ENCODE measurements at places on chromosomes 3 and 15. TPM values are rescaled to one million over a fixed set of nuclear protein-coding genes. Genes with fewer than 3 reads are reported as not detected.
A peak's percentile ranks its signal among the peaks of the same experiment; 100 is the strongest.

DNA sequence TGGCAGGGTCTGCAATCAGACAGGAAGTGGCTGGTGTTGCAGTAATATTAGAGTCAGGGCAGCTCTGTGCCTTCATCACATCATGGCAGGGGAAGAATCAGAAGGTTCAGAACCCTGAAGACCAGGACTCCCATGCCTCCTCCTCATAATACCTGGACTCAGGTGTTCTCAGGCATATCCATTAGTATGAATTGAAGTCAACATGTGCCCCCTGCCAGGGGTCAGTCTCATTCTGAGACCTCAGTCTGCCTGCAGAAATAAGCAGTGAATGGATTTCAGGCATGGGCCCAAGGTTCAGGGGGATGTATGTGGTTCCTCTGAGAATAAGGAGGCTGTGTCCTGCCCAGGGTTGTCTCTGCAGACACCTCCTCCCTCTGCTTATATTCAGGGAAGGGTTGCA is 74.2 kb downstream of the SPSB4 start:
- DNase-seq: no peak

- no peak for DNase-seq
These were observed 682.8 kb upstream of the NR2F2 start for GRCh38 chr15:95647531-95648277.

The GPR87 gene
- not detected for total RNA-seq

- DNase-seq: no peak
These were observed 33.2 kb upstream of the ZFAND6 start for GRCh38 chr15:80026310-80026709.

The ANKRD63 gene
- total RNA-seq: not detected

GRCh38 chr15:52039925-52040781 is 21.1 kb downstream of the MAPK6 start:
- no peak for DNase-seq

- no peak for DNase-seq
These were observed 736 bp downstream of the IREB2 start for GRCh38 chr15:78438619-78439285.

The RGMA gene
- 0.63 TPM for total RNA-seq

The CHRD gene
- 0.09 TPM for total RNA-seq

GRCh38 chr3:149247929-149248691 is 26.5 kb upstream of the CP start:
- no peak for DNase-seq

DNA sequence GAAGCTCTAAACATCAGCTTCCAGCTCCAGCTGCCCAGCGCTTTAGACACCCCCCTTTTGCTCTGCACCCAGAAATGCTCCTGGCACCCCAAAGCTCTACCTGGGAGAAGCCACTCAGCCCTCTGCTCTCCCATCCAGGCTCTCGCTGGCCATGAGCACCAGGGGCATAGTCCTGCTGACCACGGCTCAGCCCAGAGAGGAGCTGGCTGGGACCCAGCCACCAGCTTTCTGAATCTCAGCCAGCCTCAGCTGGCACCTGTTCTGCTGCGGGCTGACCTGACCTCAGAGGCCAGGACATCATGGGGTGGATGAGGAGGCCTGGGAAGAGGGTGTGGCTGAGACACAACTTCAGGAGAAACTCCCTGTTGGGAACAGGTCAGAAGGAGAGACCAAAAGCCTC is 8.6 kb downstream of the NTRK3 start:
- DNase-seq: no peak

DNA sequence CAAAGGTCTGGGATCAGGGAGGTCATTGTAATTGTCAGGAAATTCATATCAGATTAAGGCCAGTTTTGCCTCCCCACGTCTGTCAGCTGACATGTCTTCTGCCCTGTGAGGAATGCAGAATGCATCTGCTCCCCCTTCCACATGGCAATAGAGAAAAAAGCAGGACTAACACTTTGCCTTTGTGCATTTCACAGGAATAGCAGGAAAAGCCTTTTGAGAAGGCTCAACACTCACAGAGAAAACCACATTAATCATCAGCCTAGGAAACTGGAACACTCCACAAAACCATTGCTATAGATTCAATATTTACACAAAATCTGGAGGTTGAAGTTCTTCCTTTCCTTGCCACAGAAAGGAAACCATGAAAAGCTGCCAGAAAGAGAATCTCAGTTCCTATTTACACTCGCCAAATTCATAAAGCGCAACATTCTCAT is 165.2 kb upstream of the HES1 start:
- no peak for DNase-seq

- no peak for DNase-seq
These were observed 51.6 kb upstream of the MITF start for GRCh38 chr3:69687641-69688040.

The TTLL13 gene
- total RNA-seq: not detected

- no peak for DNase-seq
These were observed 109.2 kb downstream of the CPNE4 start for GRCh38 chr3:131925571-131925970.

The KLHL40 gene
- not detected for total RNA-seq

The CGNL1 gene
- not detected for total RNA-seq

DNA sequence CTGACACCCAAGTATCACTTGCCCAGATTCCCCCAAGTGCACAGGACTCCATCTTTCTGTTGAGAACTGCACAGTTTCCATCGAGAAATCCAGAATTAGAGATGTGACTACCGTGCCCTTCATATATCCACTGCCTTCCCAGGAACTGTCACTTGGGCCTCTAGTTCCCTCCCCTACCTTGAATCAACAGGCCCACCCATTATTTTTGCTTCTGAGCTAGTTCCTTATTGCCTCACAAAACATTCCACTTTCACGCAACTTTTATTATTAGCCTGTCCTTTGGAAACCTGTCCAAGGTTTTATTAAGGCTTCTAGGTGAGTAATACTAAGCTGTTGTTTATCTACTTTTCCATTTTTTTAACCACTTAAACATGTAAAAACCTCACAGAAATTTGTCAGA is 17.1 kb upstream of the SLC30A4 start:
- DNase-seq: no peak

The CLDN16 gene
- not detected for total RNA-seq

GRCh38 chr3:14353502-14353901 is 48.9 kb upstream of the SLC6A6 start:
- DNase-seq: no peak

DNA sequence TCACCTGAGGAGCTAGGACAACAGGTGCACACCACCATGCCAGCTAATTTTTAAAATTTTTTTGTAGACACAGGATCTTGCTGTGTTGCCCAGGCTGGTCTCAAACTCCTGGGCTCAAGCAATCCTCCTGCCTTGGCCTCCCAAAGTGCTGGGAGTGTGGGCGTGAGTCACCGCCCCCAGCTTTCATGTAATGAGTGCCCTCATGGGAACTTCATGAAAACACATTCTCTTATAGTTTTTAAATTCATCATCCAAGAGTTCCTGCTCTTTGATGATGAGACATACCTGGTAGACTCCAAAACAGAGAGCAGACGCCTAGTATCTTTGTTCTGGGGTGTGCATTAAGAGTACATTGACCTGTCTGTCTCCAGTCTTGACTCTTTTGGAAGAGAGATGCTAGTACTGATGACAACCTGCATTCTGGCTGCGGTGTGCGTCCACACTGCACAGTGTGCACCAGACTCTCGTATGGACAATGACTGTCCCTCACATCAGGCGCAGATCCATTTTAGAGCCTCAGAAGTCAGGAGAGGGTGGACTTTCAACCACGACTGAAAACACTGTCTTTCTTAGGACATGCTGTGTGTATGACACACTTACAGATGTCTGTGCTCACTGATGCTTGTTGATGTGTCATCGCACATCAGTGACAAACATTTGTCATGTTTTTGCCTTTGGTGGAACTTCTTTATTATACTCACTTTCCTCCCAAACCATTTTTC is 2.0 kb downstream of the NRROS start:
- no peak for DNase-seq

The SOX2 gene
- total RNA-seq: not detected

The GOLGA6L1 gene
- not detected for total RNA-seq

The GUCA1C gene
- not detected for total RNA-seq

GRCh38 chr15:99451484-99451883 is 114.3 kb upstream of the MEF2A start:
- no peak for DNase-seq

DNA sequence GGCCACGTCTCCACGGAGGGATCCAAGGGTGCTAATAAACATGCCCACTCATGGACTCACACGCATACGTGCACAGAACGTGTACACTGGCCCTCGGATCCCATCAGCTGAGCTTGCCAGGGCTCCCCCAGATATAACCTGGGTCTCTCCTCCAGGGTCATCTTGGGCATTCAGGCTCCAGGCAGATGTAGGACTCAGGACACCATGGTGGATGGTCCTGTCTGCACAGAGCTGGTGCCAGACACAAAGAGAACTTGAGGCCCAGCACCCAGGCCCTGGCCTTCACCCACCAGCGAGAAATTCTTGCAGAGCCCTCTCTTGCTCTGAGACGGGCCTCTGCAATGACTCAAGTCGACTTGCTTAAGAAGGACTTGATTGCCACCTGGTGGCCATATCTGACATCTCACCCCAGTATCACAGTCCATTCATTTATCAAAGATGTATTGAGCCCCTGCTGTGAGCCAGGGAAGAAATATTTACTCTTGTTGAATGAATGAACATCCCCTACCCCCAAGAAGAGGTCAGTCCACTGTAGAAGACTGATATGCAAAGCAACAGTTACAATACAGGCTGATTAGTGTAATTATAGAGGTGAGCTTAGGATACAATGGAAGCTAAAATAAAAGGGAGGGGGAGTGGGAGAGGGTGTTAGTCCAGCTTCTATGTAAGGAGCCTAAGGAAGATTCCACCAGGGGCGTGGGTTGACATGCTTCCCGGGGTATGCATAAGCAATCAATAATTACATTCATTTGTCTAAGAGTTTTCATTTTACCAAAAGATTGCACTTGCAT is 34.2 kb upstream of the VPS8 start:
- DNase-seq: peak; percentile 91

GRCh38 chr3:17539436-17539835 is 203.0 kb downstream of the TBC1D5 start:
- DNase-seq: no peak

- DNase-seq: no peak
These were observed 88.6 kb downstream of the P3H2 start for GRCh38 chr3:190031887-190032752.

DNA sequence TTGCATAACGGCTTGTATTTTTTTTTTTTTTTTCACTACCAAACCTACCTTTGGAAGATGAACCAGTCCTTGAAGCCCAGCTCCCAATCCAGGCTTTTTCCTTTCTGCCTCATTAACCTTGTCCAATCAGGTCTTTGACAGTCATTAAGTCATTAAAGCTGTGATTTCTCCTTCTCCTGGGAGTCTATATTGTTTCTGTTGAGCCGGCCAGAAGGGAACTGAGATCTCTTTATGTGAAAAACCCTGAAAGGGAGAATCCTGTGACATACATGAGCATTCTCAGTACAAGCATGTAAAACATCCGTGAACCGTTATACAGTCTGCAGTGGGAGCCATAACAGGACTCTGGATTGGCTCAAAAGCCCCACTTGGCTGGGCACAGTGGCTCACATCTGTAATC is 40.0 kb downstream of the ZNF589 start:
- DNase-seq: no peak

GRCh38 chr15:56344336-56344735 is 20.9 kb upstream of the TEX9 start:
- no peak for DNase-seq

The REC114 gene
- not detected for total RNA-seq

DNA sequence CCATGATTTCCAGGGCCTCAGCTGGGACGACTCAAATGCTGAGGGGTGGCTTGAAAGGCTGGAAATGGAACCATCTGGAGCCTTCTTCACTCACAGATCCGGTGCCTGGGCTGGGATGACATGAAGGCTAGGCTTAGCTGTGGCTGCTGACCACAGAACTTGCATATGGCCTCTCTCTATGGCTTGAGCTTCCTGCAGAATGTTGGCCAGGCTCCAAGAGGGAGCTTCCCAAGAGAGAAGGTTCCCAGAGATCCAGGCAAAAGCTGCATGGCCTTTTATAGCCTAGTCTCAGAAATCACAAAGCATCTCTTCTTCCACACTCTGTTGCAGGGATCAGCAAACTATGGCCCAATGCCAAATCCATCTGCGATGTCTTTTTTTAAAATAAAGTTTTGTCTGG is 44.8 kb downstream of the GATM start:
- peak; percentile 9 for DNase-seq

The CA12 gene
- total RNA-seq: 8.3 TPM

GRCh38 chr3:186772281-186772694 is 11.1 kb upstream of the EIF4A2 start:
- DNase-seq: no peak

DNA sequence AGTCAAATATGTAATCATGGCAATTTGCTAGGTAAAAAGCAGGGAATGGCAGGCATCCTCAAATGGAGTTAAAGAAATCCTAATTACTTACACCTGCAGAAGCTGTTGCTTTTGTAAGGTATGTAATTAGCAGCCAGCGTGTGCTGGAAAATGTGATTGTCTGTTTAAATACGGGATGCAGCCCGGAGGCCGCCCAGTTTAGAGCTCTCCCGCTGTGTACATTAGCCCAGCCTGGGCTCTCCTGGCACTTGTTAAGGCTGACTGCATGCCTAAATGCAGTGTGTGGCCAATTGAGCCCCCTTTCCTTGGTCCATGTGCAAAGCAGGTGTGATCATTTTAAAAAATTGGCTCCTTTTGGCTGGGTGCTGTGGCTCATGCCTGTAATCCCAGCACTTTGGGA is 9.0 kb downstream of the DPH3 start:
- DNase-seq: no peak

GRCh38 chr3:156509189-156510174 is 45.4 kb downstream of the SSR3 start:
- DNase-seq: peak; percentile 60

Measured in HFFc6 (cell line).